Right kidney (tissue), 9 donors: ENCODE measurements at places on chromosomes 4 and X.

- peak; percentile 75 for DNase-seq
Measured at GRCh38 chr4:167233685-167234315, 494 bp downstream of the SPOCK3 start.

GRCh38 chrX:124984140-124984813 is 335.4 kb upstream of the TEX13C start:
- no peak for DNase-seq

DNA sequence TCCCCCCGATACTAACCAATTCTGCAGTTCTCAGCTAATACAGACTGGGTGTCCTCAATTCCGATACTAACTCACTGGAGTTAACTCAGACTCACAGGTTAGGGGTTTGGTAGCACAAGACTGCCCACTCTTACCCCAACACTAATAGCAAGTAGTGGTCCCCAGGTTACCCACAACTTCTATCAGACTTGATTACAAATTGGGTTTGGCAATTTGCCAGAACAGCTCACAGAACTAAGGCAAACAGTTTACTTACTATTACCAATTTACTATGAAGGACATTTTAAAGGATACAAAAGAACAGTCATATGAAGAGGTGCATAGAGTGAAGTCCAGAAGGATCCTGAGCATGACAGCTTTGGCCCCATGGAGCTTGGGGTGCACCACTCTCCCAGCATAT is 201.8 kb upstream of the VCX start:
- no peak for DNase-seq

DNA sequence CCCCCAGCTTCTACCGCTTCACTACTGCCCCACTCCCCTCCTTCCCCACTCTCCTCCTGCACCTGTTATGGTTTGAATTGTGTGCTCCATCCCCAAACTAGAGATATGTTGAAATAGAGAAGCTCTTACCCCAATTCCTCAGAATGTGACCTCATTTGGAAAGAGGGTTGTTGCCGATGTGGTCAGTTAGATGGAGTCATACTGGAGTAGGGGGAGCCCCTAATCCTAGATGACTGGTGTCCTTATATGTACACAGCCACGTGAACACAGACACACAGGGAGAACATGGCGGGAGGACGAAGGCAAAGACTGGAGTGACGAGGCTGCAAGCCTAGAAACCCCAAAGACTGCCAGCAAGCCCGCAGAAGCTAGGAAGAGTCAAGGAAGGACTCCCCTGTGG is 84.3 kb downstream of the FHDC1 start:
- DNase-seq: no peak

DNA sequence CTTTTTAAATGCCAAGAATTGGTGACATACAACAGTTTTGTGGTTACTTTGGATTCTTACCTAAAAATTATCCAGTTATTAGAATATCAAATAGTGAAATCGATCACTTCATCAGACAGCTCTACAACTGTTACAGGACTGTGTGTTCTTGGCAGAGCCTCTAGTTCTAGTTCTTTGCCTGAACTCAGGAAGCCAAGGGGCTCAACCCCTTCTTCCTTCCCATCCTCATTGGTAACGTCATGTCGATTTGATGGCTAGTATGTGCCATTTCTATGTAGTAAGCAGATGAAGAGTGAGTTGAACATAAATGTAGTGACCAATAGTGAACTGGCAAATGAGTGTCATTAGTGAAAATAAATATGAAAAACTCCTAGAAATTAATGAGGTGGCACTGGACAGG is 59.4 kb upstream of the LIMCH1 start:
- DNase-seq: no peak

- DNase-seq: no peak
Measured at GRCh38 chr4:88411491-88412096, 32.9 kb downstream of the HERC6 start.

- peak; percentile 73 for DNase-seq
Measured at GRCh38 chr4:5711479-5712184, 631 bp downstream of the EVC start.

- no peak for DNase-seq
Measured at GRCh38 chrX:71622032-71622575, 3.8 kb upstream of the CXCR3 start.

- DNase-seq: peak; percentile 83
Measured at GRCh38 chrX:102599084-102599950, at the start of gene ARMCX5. Gene ARMCX5, plus strand, starts transcription at chrX:102599515. Its CDS starts 2,627 bp downstream, at chrX:102602142.

- DNase-seq: no peak
Measured at GRCh38 chrX:115679460-115679859, 118.5 kb downstream of the PLS3 start.

DNA sequence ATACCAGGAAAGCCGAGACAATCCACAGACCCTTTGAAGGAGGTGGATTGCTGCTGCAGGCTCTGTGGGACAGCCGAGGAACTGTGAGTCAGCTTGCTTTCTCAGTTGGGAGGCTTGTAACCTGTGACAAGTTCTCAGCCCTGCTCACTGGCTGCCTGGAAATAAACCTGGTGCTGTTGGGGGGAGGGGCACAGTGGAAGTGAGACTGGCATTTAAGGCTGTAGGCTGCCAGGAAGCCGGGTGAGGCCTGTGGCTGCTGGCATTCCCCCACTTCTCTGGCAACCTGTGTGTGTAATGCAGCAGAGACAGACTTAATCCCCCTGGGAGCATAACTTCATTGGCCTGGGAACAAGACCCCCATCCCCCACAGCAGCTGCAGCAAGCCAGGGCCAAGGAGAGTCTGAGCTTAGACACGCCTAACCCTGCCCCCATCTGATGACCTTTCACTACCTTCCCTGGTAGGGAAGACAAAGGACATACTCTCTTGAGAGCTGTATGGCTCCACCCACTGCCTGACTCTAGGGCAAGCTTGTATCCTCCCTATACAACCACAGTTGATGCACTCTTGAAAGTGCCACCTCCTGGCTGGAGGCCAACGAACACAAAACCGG is 64.1 kb downstream of the ALPK1 start:
- no peak for DNase-seq

- no peak for DNase-seq
Measured at GRCh38 chr4:128600996-128601871, 208.3 kb upstream of the JADE1 start.

- peak; percentile 88 for DNase-seq
Measured at GRCh38 chr4:140152751-140153418, 1.1 kb downstream of the MAML3 start.
